ENCODE measurements at places on chromosomes 7 and 10.

DNA sequence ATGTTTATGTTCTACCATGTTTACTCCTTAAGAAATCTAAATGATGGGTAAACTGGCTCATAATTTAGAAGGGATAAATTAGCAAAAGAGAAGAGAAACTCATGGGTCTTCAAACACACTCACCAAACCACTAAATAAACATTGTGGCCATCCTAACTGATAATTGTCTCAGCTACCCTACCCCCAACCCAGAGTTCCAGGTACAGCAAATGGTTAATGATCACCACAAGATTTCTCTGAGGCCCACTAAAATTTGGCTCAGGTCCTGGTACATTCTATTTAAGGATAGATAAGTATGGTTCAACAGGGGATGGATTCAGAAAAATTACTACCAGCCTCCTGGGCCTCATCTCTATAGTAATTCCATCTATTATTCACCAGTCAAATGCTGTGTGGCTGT is 21.4 kb downstream of the SLC25A13 start:
- no peak for DNase-seq

DNA sequence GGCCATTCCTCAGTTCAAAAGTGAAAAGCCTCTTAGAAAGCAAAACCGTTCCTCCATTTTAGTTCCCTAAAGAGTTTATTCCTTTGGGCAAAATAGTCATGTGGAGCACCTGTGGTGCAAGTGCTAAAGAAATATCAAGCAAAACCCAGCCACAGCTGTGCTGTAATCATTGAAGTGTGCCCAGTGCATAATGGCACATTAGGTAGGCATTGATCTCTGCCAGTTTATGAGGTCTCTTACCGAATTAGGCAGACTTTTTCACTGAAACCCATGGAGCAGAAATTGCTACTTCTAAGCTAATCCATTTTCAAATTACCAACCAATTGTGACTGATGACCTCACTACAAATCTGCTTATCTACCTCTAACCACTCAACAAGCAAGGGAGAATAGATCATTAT is 97.2 kb upstream of the SEMA3A start:
- DNase-seq: no peak

- no peak for DNase-seq
These were observed 31.1 kb upstream of the NEUROD6 start for GRCh38 chr7:31371621-31372020.

GRCh38 chr7:68601826-68602225 is 996.4 kb upstream of the AUTS2 start:
- DNase-seq: no peak

GRCh38 chr10:95756041-95756761 is at the start of gene ENTPD1:
Gene ENTPD1, plus strand, starts transcription at chr10:95756163. Its CDS starts 77 bp downstream, at chr10:95756240.
- DNase-seq: no peak

DNA sequence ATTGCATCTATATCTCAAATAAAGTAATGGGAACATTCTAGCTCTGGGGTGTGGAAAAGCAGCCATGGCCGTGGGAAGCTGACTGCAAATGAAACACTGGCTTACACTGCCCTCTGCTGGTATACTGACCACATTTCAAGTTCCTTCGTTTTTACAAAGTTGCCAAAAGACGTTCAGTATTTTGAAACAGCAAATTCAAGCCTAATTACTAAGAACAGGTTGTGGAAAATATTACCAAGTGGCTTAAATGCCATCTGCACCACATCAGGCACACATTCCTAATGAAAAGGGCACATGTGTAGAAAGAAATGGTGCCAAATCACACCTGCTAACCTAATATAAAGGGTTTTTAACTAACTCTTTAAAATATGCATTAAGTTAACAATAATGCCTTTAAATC is 83.9 kb downstream of the JAZF1 start:
- peak; percentile 76 for DNase-seq
